DMS79 (cell line): ENCODE measurements at places on chromosomes 6 and 20.

GRCh38 chr6:135813401-135813800, 38.1 kb upstream of the PDE7B start:
- no peak for DNase-seq

DNA sequence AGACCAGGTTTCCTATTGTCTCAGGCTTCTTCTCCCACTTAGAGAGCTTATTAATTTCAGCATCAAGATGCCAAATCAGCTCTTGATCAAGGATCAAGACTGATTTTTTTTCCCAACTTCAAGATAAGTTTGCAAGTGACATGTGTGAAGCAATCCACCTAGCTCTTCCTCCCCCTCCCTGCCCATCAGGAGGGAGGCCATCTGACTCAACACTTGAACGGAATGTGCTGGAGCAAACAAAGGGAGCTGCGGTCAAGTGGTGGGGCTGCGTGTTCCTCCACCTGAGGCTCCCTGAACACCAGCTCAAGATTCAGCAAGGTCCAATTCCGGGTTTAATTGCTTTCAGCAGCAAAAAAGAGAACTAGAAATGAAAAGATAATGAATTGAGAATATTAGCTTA, 38.7 kb downstream of the TTI1 start:
- DNase-seq: peak; percentile 62

- no peak for DNase-seq
Measured at GRCh38 chr6:113595911-113596376, 261.2 kb upstream of the MARCKS start.

DNA sequence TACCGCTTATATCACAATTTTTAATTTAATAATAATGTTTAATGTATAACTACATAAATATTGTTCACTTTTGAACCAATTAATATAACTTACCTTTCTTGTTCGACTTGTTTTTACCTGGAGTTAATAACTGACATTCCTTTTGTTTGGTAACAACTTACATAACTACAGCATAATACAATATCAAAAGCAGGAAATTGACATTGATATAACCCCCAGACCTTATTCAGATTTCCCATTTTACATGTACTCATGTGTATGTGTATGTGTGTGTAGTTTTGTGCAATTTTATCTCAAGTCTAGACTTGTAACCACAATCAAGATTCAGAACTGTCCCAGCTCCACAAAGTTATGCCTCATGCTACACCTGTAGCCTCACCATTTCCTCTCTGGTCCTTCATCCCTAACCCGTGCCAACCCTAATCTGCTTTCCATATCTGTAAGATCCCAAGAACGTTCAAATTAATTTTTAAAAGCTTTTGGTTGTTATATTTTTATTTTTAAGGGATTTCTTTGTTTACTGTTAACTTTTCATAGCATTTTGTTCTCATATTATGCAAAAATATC, 190.6 kb downstream of the MANEA start:
- DNase-seq: no peak
